NCI-H446 (cell line): ENCODE measurements at places on chromosomes 4 and X.

DNA sequence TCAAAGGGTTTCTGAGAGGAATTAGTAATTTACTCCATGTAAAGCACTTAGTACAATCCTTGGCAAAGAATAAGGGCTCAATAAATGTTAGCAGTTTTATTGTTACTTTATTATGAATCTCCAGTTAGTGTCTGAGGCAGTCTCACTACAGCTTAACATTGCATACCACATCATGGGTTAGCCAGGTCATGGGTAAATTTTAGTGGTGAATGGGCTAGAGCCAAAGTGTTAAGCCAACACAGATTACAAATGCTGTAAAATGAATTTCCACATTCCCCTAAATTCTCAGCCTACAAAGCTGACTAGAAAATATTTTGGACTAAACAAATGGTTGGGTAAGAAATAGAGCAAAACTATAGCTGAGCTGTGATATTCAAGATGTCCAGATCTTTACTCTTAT, 72.4 kb downstream of the NRK start:
- DNase-seq, result no peak

DNA sequence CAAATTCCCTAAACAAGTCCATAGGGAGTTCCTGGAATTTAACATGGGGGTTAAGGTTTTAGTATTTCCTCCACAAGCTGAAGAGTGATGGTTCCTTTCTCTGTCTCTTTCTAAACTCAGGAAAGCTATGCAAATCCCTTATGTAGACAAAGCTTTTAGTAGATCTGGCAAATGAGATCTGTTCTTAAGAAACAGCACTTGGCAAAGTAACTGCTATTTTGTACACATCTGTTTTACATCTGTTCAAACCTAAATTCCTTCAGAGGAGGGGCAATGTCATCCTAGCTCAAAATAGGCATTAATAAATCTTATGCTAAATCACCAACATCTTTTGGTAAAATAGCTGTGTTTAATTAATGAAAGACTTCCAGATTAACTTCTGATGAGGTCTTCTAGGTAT, 137.8 kb upstream of the TBC1D9 start:
- DNase-seq, result no peak

- DNase-seq, result no peak
Observed at GRCh38 chr4:81307991-81308390, 93.0 kb upstream of the PRKG2 start.

- no peak for DNase-seq
Observed at GRCh38 chrX:110514509-110514908, 155.9 kb downstream of the RTL9 start.

- no peak for DNase-seq
Observed at GRCh38 chr4:151012820-151013219, 2.3 kb downstream of the LRBA start.

DNA sequence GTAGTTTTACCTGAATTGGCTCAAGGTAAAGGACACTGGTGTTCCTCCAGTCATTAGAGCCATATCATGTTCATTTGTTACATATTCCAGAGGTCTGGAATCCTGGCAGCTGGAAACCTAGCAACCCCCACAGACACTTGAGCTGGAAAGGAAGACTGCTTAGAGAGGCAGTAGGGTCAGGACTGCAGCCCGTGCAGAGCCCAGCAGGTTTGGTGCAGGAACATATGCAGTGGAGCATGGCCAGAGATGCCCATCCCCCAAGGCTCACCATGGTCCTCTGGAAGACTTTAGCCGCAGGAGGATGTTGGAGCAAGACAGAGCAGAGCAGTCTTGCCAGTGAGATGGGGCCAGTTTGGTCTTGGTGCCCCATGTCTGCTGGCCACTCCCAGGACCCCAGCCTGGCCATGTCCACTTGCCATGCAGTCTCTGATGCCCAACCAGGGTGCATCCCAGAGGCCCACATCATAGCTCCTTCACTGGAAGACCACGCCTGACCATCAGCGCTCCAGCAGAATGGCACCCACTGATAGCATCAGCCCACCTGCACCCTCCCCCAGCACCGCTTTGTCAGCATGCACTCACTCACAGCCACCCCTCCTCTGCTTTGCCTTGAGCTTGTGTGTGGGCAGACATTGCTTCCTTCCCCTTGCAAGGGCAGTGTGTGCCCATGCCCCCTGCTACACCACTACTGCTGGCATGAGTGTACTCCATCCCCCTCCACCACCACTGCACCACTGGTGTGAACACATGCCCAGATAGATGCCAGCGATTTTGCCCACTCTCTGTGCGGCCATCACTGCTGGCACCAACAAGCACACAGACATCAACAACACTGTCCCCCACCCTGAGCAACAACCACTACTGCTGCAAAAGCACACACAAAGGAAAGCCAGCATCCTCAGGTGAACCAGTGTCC, 190.3 kb upstream of the SPOCK3 start:
- no peak for DNase-seq

GRCh38 chr4:80202741-80203553, 5.6 kb downstream of the PRDM8 start:
- no peak for DNase-seq
